ENCODE measurements at places on chromosomes 11 and 22.

- no peak for DNase-seq
These were observed 4.2 kb downstream of the THYN1 start for GRCh38 chr11:134248910-134249480.

- DNase-seq, result no peak
These were observed 3.2 kb upstream of the CACNA1I start for GRCh38 chr22:39567135-39567946.

GRCh38 chr22:30015229-30015797, 65.0 kb upstream of the HORMAD2 start:
- DNase-seq, result no peak

GRCh38 chr11:22787551-22788162, 41.9 kb downstream of the SVIP start:
- peak; percentile 58 for DNase-seq

DNA sequence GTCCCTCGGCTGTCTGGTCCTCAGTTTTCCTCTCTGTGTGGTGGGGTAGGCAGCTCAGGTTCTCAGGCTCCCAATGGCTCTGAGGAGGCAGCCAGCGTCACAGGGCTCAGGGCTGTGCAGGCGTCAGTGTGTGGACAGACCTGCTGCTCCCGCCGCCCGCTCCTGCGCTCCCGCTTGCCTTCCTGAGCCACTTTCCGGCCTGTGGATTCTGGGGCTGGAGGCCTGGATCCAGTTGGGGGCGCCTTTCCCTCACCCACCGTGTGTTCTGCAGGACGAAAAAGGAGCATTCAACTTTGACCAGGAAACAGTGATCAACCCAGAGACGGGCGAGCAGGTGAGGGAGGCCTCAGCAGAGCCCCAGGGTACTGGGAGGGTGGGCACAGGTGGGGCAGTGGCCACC, 14.7 kb downstream of the DPP3 start:
- no peak for DNase-seq

GRCh38 chr11:16292167-16292859, 64.0 kb downstream of the SOX6 start:
- DNase-seq, result no peak

- DNase-seq, result peak; percentile 70
These were observed 579.3 kb downstream of the BUD13 start for GRCh38 chr11:116193321-116194131.
